ENCODE measurements at places on chromosomes 4 and X.
A peak's percentile ranks its signal among the peaks of the same experiment; 100 is the strongest.

GRCh38 chr4:180465364-180465763, 1777.8 kb upstream of the TENM3 start:
- DNase-seq = no peak

- no peak for DNase-seq
Observed at GRCh38 chrX:121949041-121949760, 901.8 kb downstream of the GLUD2 start.

DNA sequence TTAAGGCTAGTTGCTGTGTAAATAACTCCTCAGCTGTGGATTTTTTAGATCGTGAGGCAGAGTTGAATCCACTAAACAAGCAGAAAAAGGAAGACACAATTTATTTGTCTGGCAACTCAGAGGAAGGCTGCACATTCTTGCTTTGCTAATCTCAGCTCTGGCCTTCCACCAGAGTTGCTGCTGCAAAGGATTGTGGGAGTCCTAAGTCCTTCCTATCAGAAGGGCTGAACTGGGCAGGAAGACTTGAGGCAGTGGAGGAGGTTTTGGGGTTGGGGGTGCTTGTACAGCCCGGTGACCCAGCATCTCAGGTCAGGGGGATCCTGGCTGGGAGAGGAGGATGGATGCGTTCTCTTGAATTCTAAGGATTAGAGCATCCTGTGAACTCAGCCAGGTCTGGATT, 11.0 kb upstream of the VSIG1 start:
- no peak for DNase-seq

DNA sequence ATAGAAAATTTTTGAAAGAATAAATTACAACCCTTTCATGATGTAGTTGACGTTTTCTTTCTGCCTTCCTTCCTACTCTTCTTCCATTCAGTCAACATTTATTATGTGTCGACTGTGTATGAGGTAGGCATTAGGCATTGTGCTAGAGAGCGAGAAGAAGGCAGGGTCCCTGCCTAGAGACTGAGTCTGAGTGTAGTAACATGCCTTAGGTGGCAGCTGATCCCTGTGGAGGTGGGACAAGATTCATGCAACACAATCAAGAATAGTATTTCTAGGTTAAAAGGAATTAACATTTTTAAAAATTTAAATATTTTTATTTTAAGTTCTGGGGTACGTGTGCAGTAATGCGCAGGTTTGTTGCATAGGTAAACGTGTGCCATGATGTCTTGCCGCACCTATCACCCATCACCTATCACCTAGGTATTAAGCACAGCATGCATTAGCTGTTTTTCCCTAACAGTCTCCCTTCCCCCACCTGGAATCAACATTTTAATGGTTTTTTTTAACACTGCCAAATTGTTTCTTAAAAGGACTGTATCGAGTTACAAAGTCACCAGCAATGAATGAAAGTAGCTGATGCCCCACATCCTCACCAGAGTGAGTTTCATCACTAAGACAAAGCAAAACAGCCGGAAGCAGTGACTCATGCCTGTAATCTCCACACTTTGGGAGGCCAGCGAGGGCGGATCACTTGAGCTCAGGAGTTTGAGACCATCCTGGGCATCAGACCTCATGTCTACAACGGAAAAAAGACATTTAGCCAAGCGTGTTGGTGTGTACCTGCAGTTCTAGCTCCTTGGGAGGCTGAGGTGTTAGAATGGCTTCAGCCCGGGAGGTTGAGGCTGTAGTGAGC, 84.0 kb downstream of the WWC2 start:
- DNase-seq = peak; percentile 31

GRCh38 chrX:149858592-149858991, 22.4 kb upstream of the MAGEA8 start:
- DNase-seq = no peak

- DNase-seq = no peak
Observed at GRCh38 chr4:5821665-5822358, 71.1 kb downstream of the CRMP1 start.

DNA sequence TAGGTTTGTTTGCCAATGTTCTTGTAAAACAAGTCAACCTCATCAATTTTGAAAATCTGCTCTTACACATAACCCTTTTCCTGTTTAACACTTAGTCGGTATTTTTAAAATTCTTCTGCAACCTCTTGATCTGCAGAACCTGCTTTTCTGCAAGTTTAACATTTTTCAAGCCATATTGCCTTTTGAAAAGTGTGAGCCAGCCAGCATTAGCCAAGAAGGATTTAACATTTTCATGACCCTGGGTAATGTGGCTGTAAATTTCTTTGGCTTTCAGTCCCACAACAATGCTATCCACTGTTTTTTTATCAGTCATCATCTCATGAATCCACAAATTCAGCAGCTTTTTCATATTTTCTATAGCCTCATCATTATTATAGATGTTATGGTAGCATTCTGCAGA, 956.5 kb downstream of the FAT4 start:
- no peak for DNase-seq

GRCh38 chrX:42085836-42086235, 162.5 kb upstream of the CASK start:
- no peak for DNase-seq

GRCh38 chr4:185560316-185560715, 25.0 kb upstream of the PDLIM3 start:
- no peak for DNase-seq

DNA sequence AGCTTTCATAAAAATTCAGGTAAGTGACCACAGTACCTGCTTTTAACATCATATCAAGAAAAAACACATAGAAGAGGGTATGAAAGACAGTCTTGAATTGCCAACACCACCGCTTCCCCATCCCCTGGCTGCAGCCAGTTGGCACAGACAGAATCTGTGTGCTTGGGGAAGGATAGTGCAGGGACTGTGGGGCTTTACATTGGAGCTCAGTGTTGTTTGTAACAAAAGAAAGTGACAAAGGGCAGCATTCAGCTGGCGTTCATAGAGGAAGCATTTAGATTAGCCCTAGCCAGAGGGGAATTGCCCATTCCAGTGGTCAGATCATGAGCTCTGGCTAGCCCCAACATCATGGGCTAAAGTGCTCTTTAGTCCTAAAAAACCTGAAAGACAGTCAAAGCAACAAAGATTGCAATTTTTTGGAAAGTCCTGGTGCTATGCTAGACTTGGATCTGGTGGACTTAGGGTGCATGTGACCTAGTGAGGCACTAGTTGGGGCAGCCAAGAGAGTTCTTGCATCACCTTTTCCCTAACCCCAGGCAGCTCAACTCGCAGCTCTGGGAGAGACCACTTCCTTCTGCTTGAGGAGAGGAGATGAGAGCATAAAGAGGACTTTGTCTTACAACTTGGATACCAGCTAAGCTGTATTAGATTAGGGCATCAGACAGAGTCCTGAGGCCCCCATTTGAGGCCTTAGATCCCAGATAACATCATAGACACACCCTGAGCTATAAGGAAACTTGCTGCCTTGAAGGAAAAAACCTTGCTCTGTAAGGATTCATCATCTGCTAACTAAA, 1602.4 kb upstream of the ADGRL3 start:
- no peak for DNase-seq

GRCh38 chr4:99722725-99723124, 65.1 kb upstream of the C4orf54 start:
- DNase-seq = no peak

GRCh38 chrX:153966283-153966688, 5.3 kb downstream of the HCFC1 start:
- DNase-seq = no peak

DNA sequence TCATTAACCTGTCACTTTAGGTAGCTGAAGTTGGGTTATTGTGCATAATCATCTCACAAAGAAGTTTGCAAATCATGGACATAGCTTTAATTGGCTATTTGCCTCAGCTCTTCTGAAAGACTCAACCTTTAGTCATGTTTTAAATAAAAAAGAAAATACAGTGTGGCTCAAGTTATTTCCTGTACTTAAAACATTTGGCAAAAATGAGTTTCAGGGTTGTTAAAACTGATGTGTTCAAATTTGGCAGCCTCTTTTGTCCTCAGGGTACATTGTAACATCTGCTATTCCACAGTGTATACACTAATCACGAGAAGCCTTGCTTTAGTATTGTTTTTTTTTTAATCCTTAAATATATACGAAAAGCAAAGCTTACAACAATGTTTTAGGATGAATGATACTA, 31.5 kb upstream of the HPGD start:
- DNase-seq = no peak

- DNase-seq = no peak
Observed at GRCh38 chr4:38805530-38806145, 1.0 kb upstream of the TLR1 start.

GRCh38 chr4:167985565-167985964, 106.8 kb upstream of the ANXA10 start:
- no peak for DNase-seq

DNA sequence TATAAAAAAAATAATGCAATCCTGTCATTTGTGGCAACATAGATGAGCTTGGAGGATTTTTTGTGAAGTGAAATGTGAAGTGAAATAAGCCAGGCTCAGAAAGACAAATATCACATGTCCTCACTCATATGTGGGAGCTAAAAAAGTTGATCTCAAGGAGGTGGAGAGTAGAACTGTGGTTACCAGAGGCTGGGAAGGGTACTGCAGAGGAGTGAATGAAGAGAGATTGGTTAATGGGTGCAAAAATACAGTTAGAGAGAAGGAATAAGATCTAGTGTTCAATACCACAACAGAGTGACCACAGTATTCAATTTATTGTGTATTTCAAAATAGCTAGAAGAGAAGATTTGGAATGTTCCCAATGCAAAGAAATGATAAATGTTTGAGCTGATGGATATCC, 13.4 kb upstream of the ZCCHC18 start:
- DNase-seq = no peak

DNA sequence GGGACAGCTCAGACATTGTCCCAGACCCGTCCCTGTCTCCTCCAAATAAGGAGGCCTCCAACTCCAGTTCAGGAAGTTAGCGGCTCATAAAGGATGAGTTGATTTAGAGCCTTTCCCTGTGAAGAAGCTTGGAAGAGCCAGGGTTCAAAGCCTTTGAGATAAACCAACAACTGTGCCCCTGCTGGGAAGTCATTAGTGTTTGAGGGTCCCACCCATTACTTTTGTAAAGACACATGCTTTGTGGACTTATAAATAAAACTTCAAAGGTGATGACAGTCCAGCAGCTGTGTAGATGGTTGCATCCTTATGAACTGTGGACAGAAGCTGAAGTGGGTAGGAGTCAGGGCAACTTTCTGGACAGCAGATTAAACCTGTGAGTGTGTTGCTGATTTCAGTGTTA, 86.0 kb upstream of the PGRMC2 start:
- no peak for DNase-seq

- no peak for DNase-seq
Observed at GRCh38 chr4:67030636-67031035, 514.7 kb downstream of the CENPC start.

DNA sequence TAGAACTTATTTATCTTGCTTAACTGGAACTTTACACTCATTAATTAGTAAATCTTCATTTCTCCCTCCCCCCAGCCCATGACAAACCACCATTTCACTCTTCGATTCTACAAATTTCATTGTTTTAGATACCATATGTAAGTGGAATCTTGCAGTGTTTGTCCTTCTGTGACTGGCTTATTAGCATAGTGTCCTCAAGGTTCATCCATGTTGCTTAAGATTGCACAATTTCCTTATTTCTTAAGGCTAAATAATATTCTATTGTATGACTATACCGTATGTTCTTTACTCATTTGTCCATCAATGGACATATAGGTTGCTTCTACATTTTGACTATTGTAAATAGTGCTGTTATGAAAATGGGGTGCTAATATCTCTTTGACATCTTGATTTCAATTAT, 24.5 kb upstream of the RNF212 start:
- DNase-seq = no peak

GRCh38 chr4:8199594-8200301, 658 bp downstream of the SH3TC1 start:
- no peak for DNase-seq

GRCh38 chr4:140703463-140703862, 52.7 kb downstream of the TBC1D9 start:
- DNase-seq = no peak

GRCh38 chrX:48702032-48702431, 5.5 kb downstream of the SUV39H1 start:
- DNase-seq = no peak

GRCh38 chr4:175456131-175456530, 355.9 kb downstream of the GPM6A start:
- no peak for DNase-seq

DNA sequence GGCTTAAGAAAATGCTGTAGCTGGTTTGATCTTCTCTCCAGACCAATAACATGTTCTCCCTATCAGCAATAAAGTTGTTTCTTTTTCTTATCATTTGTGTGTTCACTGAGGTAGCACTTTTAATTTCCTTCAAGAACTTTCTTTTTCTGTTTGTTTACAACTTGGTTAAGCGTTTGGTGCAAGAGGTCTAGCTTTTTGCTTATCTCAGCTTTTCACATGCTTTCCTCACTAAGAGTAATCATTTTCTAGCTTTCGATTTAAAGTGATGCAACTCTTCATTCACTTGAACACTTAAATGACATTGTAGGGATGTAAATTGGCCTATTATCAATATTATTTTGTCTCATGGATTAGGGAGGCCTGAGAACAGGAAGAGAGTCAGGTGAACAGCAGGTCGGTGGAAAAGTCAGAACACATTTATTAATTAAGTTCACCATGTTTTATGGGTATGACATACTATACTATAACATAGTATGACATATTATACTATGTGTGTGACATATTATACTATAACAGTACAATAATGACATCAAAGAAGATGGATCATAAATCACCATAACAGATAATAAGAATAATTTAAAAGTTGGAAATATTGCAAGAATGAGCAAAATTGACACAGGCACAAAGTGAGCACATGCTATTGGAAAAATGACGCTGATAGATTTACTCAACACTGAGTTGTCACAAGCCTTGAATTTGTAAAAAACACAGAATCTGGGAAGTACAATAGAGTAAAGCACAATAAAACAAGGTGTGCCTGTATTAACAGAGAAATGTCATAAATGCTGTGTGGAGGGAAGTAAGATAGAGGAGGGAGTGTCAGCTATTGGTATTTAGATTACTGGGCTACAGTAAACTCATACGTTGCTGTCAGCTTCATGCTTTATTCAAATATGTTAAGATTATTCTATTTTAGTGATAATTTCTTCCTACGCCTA, 218.6 kb upstream of the SLC7A11 start:
- DNase-seq = no peak

DNA sequence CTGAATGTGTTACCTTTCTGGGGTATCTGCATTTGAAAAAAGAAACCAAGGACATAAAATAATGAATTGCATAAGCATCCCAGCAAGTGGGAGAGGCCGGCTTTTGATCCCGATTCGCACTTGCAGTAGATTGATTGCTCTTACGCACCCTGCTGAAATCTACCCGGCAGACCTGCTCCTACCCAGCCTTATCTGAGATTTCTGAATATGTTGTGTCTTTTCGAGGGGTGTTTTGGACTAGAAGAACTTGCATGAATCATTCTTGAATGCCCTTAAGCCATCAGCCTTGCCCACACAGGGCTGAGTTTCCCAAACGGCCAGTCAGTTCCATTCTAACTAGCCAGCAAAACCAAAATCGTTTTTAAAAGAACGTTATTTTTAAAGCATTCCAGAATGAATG, 174.4 kb upstream of the BCOR start:
- DNase-seq = no peak
